ENCODE measurements at places on chromosomes 13 and 19.

GRCh38 chr13:106534639-106535551, 567 bp downstream of the EFNB2 start:
- DNase-seq, result no peak

- no peak for DNase-seq
These were observed 48.4 kb downstream of the KCTD12 start for GRCh38 chr13:76837801-76838200.

DNA sequence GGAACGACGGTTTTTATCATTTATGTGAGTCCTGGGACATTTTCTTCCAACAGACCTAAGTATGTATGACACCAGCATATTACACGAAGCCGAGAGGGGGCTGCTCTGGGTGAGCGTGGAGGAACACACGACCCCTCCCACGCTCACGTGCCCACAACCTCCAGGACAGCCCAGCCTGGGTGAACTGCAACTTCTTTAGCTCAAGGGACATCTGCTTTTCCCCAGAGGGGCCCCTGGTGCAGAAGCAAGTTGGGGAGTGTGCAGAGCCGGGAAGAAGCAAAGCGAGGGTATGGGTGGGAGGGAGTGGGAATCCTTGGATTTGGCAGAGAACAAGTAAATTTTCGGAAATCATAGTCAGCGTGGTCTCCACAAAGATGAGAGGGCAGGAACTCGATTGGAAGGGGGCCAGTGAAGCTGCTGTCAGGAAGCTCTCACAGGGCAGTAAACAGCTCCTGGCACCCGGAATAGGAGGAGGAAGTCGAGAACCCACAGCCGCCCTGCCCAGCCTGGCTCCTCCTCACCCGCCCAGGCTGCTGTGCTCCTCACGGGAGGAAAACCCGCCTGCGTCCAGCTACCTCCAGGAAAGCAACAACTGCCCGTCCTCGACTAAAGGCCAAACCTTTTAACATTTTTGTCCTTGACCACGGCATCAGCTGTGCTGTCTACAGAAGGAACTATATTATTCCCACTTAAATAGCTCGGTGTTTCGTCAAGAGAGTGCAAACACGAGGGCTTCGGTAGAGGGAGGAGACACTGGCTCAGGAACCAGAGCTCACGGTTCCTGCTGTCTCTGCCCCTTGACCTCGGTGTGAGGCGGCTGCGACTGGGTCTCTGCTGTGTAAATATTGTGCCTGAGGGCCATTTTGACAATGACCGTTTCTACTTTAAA, 17.2 kb upstream of the CFAP97D2 start:
- DNase-seq, result no peak

- no peak for DNase-seq
These were observed 36.1 kb upstream of the TUBGCP3 start for GRCh38 chr13:112624040-112624439.

- no peak for DNase-seq
These were observed 29.2 kb upstream of the CERS4 start for GRCh38 chr19:8180018-8180417.

GRCh38 chr19:8654591-8655339, 24.3 kb downstream of the NFILZ start:
- DNase-seq, result no peak

GRCh38 chr13:90385781-90386489, 961.6 kb upstream of the MIR17HG start:
- DNase-seq, result no peak

DNA sequence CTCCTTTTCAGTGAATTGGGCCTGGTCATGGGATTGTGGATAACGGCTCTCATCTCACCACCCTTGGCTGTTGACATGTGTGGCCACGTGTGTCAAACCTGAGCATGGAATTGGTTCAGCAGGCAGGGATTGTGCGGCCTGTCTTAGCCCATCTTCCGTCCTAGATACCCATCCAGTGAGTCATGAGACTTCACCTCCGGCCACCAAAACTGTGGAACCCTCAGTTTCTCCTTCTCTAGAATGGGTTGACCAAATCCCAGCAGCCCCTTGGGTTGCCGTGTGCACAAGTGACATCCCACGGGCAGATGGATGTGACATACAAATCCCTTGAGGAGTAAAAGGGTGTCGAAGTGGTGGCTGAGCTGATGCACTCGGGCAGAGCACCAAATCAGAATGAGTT, 6.7 kb downstream of the GGN start:
- no peak for DNase-seq

DNA sequence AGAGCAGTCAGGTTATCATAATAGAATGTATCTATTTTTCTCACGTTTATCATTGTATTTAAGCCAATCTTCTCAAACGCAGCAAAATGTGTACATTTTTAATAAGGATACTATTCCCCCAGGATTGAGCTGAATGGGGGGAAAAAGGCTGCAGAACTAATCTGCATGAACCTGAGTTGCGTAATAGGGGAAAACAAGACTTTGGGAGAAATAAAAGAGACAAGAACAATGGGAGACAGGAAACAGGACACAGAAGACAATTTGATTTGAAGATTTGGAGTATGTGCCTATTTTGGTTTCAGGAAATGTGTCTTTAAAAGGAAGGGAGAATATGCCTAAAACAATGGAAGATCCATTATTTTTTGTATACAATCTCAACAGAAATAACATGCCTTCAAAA, 844.5 kb downstream of the DIAPH3 start:
- DNase-seq, result no peak

- DNase-seq, result no peak
These were observed 24.1 kb upstream of the MIR17HG start for GRCh38 chr13:91323349-91323748.

GRCh38 chr19:1765904-1766799, 12.8 kb downstream of the ONECUT3 start:
- no peak for DNase-seq
